NCI-H146 (cell line): ENCODE measurements at places on chromosomes 7 and 10.

DNA sequence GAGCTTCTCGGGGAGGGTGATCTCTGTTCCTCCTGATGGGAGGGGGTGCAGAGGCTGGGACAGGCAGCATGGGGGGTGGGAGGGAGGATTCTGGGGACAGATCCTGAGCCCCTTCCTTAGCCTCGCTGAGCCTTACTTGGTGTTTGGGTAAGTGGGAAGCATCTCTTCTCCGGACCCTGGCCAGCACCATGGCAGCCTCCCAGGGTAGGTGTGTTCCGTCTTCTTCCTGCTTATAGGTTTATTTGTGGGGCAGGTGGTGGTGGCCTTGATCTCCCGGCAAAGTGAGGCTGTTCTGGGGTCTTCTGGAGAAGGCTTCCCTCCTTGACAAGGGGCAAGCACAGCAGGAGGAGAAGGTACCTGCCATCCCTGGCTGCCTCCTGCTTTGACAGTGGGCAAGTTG is 226.9 kb downstream of the GLRX3 start:
- no peak for DNase-seq

GRCh38 chr10:85226596-85226995 is 898.2 kb downstream of the CCSER2 start:
- DNase-seq: no peak

- no peak for DNase-seq
These were observed 85.5 kb downstream of the TBXAS1 start for GRCh38 chr7:139914306-139915267.

DNA sequence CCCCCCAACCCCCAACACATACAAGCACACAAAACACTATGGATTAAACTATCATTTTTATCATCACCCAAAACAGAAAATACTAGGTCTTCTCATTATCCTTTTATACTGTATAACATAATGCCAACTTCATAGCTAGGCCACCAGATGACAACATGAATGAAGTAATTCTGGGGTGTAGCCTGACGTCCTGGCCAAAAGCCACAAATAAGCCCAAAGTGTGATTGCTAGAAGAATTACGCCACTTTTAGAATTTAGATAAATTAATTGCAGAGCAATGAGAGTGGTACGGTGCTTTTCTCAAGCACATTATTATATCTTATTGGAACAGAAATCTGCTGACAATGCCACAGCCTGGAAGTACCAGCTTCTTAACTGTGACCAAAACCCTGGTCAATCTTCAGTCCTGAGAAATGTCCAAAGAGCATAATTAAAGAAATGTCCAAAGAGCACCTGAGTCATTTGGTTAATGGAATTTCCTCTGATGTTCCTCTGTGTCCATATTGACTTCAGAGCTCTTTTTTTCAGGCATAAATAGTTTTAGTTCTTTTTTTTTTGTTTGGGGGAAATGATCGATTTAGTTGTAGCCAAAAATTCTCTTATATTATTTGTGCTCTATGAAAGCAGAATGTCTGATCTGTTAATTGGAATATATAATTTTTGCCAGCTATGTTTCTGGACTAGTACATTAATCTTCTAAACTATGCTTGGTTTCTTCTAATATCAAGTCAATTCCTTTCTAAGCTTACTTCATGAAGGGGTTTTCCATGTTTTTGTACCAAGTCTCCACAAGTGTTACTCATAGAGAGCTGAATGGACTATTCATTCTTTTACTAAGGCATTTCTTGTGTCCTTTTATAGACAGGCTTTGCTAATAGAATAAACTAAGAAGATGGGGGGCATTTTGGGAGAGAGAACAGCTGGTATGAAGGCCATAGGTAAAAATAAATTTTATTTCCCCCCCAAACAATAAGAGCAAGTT is 233.4 kb upstream of the SLC26A5 start:
- DNase-seq: no peak

GRCh38 chr10:110501142-110501937 is 3.6 kb downstream of the DUSP5 start:
- no peak for DNase-seq

- no peak for DNase-seq
These were observed 189.8 kb upstream of the PRKCQ start for GRCh38 chr10:6769704-6770417.

- no peak for DNase-seq
These were observed 616.0 kb downstream of the GATA3 start for GRCh38 chr10:8670461-8670860.
